Stimulated activated CD8-positive, alpha-beta memory T cell treated with anti-CD3 and anti-CD28 coated beads, Interleukin-2, amount 100 ng/mL, for 1 hour (primary cell): ENCODE measurements at places on chromosomes 13 and 19.
A peak's percentile ranks its signal among the peaks of the same experiment; 100 is the strongest.

DNA sequence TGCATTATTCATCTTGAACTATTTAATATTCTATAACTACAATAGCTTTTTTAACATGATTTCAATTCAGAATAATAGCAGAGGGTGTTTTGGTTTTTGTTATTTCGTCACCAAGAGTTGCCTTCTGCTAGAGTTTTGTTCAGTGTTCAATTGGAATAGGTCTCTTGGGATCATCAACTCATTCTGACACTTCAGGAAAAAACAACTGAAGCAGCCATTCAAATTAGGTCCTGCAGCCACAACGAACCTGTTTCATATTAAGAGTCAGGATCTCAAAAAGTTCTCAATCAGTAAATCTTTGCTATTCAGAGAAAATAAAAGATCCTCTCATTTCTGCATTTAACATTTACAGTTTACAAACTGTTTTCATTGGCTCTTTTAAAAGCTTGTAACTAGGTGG is 2.4 kb upstream of the CHAMP1 start:
- DNase-seq: no peak

DNA sequence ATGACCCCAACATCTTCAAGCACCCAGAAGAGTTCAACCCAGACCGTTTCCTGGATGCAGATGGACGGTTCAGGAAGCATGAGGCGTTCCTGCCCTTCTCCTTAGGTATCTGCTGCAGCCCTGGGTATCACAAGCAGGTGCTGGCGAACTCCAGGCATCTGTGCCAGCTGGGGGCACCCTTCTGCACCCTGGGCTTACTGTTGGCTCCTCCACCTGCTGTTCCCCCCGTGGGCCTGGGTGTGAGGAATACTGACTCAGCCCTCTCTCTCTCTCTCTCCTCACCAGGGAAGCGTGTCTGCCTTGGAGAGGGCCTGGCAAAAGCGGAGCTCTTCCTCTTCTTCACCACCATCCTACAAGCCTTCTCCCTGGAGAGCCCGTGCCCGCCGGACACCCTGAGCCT is 13.0 kb downstream of the CYP2S1 start:
- DNase-seq: no peak

GRCh38 chr13:37274569-37275497 is 169.4 kb upstream of the CSNK1A1L start:
- DNase-seq: no peak

DNA sequence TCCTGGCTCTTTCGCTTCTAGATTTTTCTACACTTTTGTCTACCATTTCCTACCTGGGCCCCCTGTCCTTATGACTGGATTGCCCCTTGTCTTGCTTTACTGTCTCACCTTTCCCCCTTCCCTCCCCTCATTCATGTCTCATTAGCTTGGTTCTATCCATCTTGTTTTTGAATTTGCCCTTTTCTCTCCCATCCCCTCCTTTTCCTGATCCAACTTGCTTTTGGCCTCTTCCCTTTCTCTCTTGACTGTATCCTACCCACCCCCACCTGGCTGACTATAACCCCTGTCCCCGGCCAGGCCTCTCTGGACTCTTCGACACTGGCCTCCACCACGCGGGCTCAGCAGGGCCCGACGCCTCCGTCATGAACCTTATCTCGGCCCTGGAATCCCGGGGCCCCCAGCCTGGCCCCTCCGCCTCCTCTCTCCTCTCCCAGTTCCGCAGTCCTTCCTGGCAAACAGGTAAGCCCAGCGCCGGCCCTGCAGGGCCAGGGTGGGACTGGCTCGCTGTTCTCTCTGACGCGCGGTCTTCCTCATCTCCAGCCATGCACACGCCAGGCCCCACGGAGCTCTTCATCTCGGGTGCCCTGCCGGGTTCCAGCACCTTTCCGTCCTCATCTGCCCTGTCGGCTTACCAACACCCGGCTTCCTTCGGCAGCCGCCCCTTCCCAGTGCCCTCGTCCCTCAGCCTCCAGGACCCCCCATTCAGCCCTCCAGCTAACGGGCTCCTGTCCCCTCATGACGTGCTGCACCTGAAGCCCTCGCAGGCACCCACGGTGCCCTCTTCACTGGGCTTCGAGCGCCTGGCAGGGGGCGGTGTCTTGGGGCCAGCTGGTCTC is 3.4 kb downstream of the PRR12 start:
- DNase-seq: no peak

GRCh38 chr13:43235028-43235427 is 211.6 kb downstream of the DNAJC15 start:
- DNase-seq: no peak

DNA sequence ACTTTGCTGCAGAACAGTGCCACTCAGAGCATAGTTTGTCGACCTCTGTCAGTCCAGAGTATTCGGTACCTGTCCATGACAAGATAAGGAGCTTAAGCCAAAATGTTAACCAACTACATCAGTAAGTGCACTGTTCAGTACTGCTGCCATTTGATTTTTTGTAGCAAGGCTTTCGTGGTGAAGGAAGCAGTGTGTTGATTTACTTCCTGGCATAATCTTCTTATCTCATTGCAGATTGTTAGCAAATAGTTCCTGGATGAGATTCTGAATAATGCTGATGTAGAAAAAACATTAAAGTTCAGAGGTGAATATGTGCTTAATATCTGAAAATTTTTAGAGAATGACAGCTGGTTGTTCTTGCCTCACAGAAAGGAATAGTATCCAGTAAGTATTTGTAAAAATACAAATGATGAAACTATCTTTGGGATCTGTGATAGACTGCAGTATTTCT is 85.7 kb downstream of the LRRC63 start:
- DNase-seq: no peak

GRCh38 chr19:18713550-18714117 is 30.2 kb downstream of the CRTC1 start:
- no peak for DNase-seq

GRCh38 chr13:99932912-99933311 is 38.7 kb downstream of the ZIC5 start:
- DNase-seq: no peak

GRCh38 chr19:35571406-35571965 is 8.0 kb upstream of the ATP4A start:
- DNase-seq: no peak

DNA sequence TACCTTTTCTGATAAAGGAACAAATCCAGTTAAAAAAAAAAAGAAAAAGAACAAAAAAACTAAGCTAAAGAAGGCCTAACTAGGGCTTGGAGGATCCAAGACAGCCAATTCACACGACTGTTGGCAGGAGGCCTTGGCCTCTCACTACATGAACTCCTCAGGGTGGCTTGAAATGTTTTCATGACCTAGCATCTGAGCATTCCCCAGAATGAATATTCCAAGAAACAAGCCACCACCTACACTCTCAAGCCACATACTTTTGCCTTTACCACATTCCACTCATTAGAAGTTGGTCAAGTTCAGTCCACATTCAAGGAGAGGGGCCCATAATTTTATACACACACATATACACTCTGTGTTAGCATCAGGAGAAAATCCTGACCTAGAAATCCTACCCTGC is 97.6 kb upstream of the SIAH3 start:
- DNase-seq: no peak

DNA sequence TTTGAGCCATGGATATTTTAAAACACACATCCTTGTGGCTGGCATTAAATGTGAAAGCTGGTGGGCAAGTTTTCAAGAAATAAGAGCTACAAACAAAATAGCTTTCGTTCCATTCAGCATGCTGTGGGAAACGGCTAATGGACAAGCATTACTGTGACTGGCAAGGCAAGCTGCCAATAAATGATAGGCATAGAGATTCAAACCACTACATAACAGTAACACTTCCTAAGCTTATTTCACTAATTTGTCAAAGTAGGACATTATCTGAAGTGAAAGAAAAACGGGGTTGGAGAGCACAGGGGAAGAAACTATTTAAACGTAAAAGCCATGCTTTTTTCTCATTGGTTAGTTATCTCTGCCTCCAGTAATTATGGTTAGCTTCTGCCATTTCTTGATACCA is 26.0 kb downstream of the OBI1 start:
- DNase-seq: no peak

- DNase-seq: no peak
Measured at GRCh38 chr19:1384478-1385110, 887 bp downstream of the NDUFS7 start.

- no peak for DNase-seq
Measured at GRCh38 chr19:5165697-5166019, 175.0 kb downstream of the PTPRS start.

DNA sequence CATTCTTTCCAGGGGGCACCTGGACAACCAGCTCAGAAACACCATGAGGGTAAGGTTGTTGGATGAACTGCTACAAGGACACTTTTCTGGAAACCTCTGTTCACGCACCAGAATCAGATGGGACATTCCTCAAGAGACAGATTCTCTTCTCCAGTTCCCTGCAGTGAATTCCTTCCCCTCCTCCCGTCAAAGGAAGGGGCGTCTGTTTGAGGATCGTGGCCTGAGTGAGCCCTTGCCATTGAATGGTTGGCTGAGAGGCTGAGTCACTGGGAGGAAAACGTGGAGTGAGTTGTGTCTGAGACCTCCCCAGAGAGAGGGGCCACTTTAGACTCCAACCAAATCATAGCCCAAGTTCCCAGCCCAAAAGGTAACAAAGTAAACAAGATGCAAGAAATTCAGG is 79.4 kb upstream of the ZNF507 start:
- DNase-seq: no peak

GRCh38 chr19:5341448-5341820 is 822 bp upstream of the PTPRS start:
- DNase-seq: no peak

DNA sequence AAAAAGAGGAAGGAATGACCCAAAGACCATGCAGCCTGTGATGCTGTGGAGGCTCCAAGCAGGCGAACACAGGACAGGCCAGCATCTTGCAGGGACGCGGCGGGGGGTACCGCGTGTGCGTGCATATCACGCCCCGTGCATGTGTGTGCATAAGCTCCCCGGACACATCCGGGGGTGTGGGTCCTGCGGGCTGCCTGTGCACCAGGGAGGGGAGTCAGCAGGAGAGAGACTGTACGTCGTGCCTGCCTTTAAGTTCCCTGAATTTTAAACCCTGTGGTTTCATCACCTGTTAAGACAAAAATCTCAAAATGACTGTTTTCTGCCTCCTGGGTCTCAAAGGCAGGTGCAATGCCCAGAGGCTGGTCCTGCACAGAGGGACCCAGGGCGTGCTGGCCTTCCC is 16.6 kb downstream of the ADAT3 start:
- no peak for DNase-seq

DNA sequence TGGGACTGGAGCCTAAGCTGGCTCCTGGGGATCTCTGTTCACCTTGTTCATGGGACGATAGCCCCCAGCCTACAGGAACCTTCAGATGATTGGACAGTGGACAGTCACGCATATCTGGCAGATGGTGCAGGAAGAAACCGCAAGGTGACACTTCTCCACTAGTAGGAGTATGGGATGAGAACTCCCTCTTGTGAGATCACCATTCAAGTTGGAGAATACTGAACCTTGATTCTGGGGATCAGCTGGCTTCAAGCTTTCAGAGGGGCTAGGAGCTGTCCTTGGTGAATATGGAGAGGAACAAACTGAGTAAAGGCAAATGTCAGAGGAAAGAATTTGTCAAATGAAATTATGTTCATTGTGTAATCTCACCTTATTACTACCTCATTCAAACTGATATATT is 204.5 kb downstream of the PDS5B start:
- DNase-seq: no peak

DNA sequence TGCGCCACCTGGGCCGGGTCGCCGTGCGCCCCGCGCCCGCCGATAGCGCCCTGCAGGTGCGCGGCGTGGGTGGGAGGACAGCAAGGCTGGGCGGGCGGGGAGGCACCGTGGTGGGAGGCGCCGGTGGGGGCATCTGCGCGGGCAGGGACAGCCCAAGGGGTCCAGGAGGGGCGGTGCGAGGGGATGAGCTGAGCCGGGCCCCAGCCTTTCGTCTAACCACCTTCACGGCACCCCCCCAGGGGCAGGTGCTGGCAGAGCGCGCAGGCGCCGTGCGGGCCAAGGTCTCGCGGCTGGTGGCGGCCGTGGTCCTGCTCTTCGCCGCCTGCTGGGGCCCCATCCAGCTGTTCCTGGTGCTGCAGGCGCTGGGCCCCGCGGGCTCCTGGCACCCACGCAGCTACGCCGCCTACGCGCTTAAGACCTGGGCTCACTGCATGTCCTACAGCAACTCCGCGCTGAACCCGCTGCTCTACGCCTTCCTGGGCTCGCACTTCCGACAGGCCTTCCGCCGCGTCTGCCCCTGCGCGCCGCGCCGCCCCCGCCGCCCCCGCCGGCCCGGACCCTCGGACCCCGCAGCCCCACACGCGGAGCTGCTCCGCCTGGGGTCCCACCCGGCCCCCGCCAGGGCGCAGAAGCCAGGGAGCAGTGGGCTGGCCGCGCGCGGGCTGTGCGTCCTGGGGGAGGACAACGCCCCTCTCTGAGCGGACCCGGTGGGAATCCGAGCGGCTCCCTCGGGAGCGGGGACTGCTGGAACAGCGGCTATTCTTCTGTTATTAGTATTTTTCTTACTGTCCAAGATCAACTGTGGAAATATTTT is 3.1 kb downstream of the KISS1R start:
- DNase-seq: peak; percentile 50

GRCh38 chr13:78299832-78300623 is 303.3 kb downstream of the POU4F1 start:
- no peak for DNase-seq

DNA sequence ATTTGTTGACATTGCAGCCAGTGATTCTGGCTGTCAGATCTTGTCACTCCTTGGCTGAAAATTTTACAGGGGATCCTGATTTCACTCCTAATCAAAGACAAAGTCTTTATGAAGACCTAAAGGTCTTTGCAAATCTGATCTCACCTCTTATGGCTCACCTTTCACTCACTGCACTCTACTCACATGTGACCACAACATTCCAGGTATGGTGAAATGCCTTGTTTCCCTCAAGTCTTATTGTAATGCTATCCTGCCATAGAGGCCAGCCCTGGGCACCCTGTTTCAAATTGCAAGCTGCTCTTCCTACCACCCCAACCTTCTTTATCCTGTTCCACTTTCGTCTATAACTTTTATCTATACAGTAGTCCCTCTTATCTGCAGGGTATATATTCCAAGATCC is 200.1 kb downstream of the NDFIP2 start:
- no peak for DNase-seq

DNA sequence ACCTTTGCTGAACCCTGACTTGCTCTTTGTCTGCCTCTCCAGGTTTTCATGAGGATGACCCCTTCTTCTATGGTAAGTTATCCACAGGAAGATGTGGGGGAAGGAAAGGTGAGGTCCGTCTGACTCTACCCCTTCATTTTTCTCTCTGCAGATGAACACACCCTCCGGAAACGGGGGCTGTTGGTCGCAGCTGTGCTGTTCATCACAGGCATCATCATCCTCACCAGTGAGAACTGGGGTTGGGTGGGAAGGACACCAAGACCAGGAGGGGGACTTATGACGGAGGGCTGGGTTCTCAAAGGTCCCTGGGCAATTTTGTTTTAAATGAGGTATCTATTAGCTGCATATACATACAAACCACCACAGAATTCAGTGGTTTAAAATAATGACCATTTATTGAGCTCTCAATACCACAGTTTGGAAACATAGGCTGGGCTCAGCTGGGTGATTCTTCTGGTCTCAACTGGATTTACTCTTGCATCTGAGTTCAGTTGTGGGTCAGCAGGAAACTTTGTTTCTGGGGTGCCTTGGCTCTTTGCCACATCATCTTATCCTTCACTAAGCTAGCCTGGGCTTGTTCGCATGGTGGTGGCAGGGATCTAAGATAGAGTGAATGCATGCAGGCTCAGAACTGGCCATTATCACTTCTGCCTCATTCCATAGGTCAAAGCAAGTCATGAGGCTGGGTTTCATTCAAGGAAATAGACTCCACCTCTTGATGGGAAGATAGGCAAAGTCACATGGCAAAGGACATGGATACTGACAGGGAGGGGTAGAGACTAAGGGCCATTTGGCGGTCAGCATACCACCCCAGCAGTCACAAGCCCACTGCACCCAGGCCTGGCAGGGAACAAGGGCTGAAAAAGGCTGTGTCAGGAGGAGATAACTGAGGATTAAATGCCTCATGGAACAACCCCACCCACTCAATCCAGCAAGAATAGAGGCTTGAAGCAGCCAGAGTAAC is 11.8 kb downstream of the FXYD5 start:
- no peak for DNase-seq
